Hepatocyte (in vitro differentiated cells): ENCODE measurements at places on chromosomes 1 and 21. TPM values are rescaled to one million over a fixed set of nuclear protein-coding genes. Genes with fewer than 3 reads are reported as not detected.

The VASH2 gene
- total RNA-seq: 3.6 and 4.5 TPM in 2 replicates

The BPNT1 gene
- total RNA-seq: 37.6 and 53.4 TPM in 2 replicates

The FNDC10 gene
- total RNA-seq: 0.96 and 2.1 TPM in 2 replicates

The NBPF14 gene
- total RNA-seq: 15.3 and 16.2 TPM in 2 replicates

The CFHR3 gene
- total RNA-seq: 1.7 and 1.8 TPM in 2 replicates
